ENCODE measurements at places on chromosomes 3 and 15.

- DNase-seq = no peak
These were observed 81.4 kb downstream of the FOXP1 start for GRCh38 chr3:71502066-71502625.

GRCh38 chr15:74191798-74192197 is 10.8 kb downstream of the STRA6 start:
- DNase-seq = no peak

DNA sequence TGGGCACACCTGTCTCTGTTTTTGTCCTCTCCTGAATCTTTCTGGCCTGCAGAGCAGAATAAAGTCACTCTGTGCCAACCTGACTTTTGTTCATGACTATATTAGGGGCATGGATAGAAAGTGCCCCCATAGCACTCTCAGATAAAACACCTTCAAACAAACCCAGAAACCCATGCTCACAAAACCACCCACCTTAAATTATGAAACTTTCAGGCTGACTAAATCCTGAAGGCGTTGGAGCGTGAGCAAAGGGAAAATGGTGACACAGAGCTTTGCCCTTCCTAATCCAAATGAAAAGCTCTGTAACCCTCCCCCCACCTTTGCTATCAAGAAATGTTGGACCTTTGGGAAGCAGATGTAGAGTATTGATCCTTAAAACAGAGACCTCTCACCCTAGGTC is 138.9 kb downstream of the IGF1R start:
- DNase-seq = no peak

GRCh38 chr3:85912980-85913379 is 954.2 kb downstream of the CADM2 start:
- no peak for DNase-seq

DNA sequence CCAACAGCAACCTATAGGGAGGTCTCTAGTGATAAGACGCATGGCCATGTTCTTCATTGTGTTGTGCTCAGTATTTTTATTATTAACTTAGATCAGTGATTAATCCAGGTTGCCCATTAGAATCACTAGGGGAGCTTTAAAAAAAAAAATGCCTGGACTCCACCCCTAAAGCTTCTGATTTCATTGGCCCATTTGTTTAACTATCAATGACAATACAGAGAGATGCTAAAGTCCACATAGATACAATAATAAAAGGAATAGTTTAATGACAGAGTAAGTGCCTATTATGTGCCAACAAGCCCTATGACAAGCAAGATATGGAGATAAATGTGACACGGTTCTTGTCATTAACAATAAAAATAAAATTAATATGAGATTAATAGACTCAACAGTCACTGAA is 55.8 kb downstream of the ATP8B4 start:
- no peak for DNase-seq

- no peak for DNase-seq
These were observed 53.4 kb downstream of the GSK3B start for GRCh38 chr3:120040813-120041377.

- DNase-seq = no peak
These were observed 25.0 kb downstream of the CGGBP1 start for GRCh38 chr3:88033808-88034207.

GRCh38 chr15:90351479-90352106 is 491 bp upstream of the ZNF774 start:
- no peak for DNase-seq

DNA sequence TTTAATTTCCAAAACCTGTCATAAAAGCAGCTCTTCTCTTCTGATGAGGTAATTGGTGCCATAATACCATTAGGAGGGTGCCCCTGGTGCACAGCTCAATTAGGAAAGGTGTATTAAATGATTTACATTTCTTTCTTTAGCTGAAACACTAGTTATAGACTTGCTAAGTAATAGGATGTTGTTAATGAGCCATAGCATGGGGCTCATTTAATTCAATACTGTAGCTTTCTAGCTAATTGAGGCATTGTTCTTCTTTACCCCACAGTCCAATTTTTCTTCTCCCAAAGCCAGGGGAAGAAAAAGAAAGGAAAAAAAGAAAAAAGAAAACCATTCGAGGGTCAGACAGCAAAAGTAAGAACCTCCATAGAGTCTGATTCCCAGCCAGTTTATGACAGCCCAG is 164.0 kb upstream of the HES1 start:
- no peak for DNase-seq

DNA sequence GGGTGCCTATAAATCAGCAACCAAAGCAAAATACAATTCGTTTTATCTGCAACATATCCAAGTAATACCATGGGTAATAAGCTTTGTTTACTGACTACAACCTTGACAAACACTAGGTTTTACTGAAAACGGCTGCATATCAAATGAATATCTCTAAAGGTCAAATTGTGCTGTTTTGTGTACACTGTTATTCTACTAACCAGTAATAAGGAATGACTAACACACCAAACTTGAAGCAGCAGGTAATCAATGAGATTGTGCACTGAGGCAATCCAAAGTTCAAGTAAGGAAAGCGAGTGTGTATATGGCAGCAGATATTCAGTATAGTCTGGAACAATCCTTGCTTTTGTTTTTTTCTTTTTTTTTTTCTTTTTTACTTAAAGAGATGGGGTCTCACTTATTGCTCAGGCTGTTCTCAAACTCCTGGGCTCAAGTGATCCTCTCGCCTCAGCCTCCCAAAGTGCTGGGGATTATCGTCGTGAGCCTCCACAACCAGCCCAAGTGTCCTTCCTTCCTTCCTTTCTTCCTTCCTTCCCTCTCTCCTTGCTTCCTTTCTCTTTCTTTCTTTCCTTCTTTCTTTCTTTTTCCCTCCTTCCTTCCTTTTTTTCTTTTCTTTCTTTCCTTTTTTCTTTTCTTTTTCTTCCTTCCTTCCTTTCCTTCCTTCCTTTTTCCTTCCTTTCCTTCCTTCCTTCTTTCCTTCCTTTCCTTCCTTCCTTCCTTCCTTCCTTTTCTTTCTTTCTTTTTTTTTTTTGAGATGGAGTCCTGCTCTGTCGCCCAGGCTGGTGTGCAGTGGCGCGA is 34.9 kb downstream of the AP3S2 start:
- DNase-seq = no peak

DNA sequence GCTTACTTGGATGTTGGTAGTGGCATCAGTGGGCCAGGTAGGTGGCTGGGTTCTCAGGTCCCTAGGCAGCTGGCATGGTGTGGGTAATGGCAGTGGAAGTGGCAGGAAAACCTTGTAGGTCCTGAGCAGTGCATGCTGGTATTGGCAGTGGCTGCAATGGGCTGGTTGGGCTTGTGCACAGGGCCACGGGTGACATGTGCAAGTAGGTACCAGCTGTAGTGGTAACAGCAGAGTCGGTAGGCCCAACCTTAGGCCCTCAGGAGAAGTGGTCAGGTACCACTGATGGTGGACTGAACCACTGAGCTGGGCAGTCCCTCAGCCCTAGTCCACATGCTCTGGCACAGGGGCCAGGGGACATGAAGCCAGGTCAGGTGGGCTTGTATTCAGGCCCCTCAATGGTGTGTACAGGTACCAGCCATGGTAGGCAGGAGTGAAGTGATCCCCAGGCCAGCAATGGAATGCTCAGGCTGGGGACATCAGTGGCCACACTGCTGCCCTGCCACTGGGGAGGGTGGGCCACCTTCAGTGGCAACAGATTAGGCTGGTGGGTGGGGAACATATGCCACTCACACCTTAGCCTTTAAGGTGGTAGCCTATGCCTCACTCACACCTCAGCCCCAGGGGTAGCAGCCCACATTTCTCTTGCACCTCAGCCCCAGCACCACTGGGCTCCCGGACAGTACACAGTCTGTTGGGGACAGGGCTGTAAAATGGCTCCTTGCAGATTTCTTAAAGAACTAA is 118.1 kb downstream of the LRRK1 start:
- DNase-seq = no peak

DNA sequence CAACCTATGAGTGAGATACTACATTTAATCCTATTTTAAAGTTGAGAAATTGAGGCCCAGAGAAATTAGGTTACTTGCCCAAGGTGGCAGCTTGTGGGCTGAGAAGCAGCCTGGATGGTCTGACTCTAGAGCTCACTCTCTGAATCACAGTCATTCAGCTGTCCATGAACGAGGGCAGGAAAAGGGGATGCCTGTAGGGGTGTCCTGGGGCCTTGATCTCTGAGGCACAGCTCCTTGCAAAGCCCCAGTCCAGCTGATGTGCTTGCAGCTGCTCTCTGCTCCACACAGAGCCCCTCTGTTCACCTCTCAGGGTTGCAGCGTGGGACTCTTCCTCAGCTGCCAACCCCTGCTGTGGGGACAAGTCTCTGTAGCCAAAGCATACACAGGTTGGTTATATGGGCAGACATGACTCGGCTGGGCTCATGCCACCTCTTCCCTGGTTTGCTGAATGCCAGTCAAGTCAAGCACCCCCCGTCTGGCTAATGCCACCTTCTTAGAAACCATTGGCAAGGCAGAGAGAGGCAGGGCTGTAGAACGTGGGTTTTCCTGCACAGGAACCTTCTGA is 56.8 kb downstream of the GASK1A start:
- DNase-seq = no peak

DNA sequence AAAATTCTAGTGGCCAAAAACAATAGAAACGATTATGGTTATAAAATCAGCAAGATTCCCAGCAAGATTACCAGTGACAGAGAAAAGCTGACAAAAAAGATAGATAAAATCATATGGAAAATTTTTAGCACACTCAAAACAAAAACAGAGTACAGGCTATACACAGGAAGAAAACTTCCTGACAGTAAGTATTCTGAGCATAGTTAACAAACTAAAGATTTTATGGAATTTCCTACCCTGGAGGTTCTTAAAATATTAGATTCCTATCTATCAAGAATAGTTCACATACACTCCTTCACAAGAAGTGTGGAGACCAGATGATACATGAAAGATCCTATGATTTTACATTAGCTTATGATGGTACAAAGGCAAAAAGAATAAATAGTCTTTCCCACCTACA is 50.8 kb downstream of the ZNF148 start:
- no peak for DNase-seq

DNA sequence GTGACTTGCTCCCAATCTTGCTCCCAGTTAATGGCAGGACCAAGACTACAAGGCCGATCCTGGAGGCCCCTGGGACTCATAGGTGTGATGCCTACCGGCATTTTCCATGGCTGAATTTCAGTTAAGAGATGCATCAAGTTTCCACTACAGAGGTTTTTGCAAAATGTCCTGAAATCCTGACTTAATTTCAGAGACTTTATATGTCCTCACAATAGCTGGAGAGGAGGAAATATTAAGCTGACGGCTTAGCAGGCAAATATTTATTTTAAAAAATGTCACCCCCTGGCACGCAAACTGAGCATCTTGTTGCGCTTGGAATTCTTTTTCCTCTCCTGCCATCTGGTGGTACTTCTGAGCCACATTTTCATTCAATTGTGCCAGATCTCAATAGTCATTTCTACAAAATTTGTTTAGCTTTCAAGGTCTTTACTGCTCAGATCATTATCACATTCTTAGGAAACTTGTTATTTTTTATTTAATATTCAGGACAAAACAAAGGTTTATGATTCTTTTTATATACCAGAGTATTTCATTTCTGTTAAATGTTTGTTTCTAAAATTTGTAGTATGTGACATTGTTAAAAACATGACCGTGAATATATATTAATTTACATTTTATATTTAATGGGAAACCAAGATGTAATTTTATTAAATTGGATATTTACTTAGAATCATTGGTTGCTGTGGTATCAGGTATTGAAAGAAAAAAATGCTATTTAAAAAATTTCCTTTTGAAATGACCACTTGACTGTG is 189.2 kb upstream of the THRB start:
- DNase-seq = no peak

GRCh38 chr3:139235192-139235591 is 108.6 kb upstream of the MRPS22 start:
- DNase-seq = no peak

- no peak for DNase-seq
These were observed 173.4 kb downstream of the MYRIP start for GRCh38 chr3:39982665-39983357.

GRCh38 chr3:23859012-23859743 is 53.4 kb downstream of the UBE2E1 start:
- DNase-seq = no peak

GRCh38 chr15:65837301-65838294 is 31.7 kb upstream of the RAB11A start:
- DNase-seq = no peak

DNA sequence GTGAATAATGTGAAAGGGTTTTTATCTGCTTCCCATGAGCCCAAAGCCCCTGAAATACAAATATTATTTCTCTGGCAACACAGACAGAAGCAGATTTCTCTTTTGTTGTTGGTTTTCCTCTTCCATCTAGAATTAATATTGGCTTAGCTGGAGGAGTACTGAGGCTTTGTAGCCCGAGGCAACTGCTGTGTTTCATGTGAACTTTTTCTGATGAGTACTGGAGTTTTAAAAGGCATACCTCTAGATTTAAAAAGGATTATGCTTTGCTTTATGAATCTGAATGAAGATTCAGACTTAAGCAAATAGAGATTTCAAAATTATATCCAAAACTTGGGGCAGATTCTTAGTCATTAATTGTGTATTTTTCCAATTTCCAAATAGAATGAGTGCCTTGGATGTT is 50.9 kb downstream of the IQCH start:
- no peak for DNase-seq

GRCh38 chr3:107965136-107965655 is 125.6 kb downstream of the CD47 start:
- DNase-seq = no peak

DNA sequence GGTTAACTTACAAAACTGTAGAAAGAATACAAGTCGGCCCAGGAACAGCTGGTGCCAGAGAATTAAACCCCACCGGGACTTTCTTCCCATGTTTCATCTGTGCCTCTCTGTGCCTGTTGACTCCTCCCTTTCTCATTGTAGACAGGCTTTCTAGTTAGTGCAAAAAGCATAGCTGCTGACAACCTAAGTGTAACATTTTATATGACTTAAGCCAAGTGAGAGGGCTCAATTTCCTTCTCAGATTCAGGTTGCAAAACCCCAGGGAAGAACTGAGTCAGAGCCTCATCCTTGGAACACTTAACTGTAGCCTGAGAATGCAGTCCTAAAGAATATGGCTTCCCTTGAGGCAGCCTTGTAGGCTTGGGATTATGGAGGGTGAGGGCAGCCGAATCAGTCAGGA is 302.5 kb upstream of the AZI2 start:
- no peak for DNase-seq

DNA sequence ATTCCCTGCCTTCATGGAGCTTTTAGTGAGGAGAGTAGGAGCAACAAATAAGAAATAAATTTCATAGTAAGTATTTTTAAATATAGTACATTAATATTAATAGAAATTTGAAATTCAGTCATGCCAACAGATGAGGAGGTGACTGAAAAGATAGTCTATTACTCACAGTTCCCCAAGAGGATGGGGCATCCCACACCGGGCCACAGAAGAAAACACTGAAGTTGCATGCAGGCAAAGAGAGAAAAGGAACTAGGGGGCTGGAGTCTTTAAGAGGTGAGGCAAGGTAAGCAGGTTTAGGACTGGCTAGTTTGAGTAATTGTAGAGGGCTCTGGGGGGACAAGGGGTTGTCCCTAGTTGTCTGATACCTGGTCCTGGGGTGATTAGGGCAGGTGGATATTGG is 120.1 kb upstream of the UMPS start:
- no peak for DNase-seq

DNA sequence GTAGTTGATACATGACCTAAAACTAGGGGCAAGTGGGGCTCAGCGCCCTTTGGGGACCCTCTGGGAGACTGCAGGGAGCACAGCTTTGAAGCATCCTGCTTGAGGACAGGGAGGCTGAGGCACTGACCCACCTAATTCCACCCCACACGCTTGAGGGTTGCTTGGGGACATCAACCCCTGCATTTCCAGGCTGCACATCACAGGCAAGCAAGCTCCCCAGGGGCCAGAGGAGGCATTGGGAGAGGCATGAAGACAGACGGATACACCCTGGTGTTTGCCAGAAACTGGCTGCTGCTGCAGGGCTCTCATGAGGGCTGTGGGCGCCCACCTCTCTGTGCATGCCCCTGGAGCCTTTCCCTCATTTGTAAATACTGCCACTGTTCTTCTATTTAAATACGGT is 99.3 kb downstream of the ABHD5 start:
- no peak for DNase-seq
